ENCODE measurements at places on chromosomes 4 and X. TPM values are rescaled to one million over a fixed set of nuclear protein-coding genes. Genes with fewer than 3 reads are reported as not detected.

- H3K36me3 ChIP-seq: no peaks in the 10 kb centered on the region
- DNase-seq: no peak
- no peak overlapping the region for H3K27ac ChIP-seq
- H3K4me1 ChIP-seq: no peaks in the 10 kb centered on the region
- no peaks in the 10 kb centered on the region for H3K27me3 ChIP-seq
Measured at GRCh38 chr4:125115941-125116340, 198.8 kb upstream of the FAT4 start.

- H3K27ac ChIP-seq: peak overlapping the region; percentile 52
- peak overlapping the region; percentile 23 for H3K4me3 ChIP-seq
- peaks cover 57% of the 10 kb centered on the region for H3K4me1 ChIP-seq
- DNase-seq: peak; percentile 9
- peaks cover 2% of the 10 kb centered on the region for H3K36me3 ChIP-seq
- H3K27me3 ChIP-seq: no peaks in the 10 kb centered on the region
Measured at GRCh38 chr4:76055016-76055415, 19.1 kb upstream of the CXCL11 start.

Gene FGB
- total RNA-seq: not detected

DNA sequence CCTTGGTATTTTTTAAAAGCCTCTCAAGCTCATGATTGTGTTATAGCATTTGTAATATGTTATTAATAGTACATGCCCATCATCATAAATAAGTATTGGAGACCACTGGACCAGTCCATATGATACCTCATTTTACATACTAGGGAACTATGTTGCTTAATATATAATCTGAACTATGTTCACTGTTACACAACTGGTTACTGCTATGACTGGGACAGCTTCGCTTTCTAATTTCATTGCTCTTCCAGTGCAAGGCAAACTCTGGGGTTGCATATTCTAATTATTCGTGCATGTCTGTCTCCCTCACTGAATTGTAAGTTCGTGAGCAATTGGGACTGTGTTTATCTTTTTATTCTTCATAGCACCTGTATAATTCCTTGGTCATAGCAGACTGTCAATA lies 330.5 kb downstream of the RAPGEF2 start:
- no peaks in the 10 kb centered on the region for H3K36me3 ChIP-seq
- no peak overlapping the region for H3K4me3 ChIP-seq
- no peak for DNase-seq
- H3K27ac ChIP-seq: no peak overlapping the region
- H3K27me3 ChIP-seq: peaks cover 6% of the 10 kb centered on the region
- peaks cover 10% of the 10 kb centered on the region for H3K4me1 ChIP-seq

Gene KLHL5
- 46.3 TPM for total RNA-seq

DNA sequence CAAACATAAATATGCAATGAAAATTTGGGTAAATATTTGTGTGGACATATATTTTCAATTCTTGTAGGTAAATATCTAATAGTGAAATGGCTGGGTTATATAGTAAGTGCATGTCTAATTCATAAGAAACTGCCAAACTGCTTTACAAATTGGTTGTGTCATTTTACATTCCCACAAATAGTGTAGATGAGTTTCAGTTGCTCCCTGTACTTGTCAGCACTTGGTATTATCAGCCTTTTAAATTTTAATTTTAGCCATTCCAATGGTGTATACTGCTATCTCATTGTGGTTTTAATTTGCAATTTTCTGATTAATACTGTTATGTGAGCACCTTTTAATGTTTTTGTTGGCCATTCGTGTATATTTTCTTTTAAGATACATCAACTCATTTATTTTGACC lies 23.1 kb upstream of the GABRE start:
- no peaks in the 10 kb centered on the region for H3K36me3 ChIP-seq
- H3K27ac ChIP-seq: no peak overlapping the region
- H3K4me3 ChIP-seq: no peak overlapping the region

GRCh38 chrX:151396042-151396824 lies 773 bp upstream of the VMA21 start:
- H3K36me3 ChIP-seq: peaks cover 15% of the 10 kb centered on the region
- no peak for DNase-seq
- peaks cover 4% of the 10 kb centered on the region for H3K27me3 ChIP-seq
- peak overlapping the region; percentile 94 for H3K27ac ChIP-seq
- H3K4me3 ChIP-seq: peak overlapping the region; percentile 78
- H3K4me1 ChIP-seq: peaks cover 50% of the 10 kb centered on the region

GRCh38 chrX:16868920-16869319 lies 1.2 kb downstream of the RBBP7 start:
- peaks cover 9% of the 10 kb centered on the region for H3K36me3 ChIP-seq
- peak overlapping the region; percentile 96 for H3K27ac ChIP-seq
- peaks cover 3% of the 10 kb centered on the region for H3K27me3 ChIP-seq
- peak overlapping the region; percentile 97 for H3K4me3 ChIP-seq

Gene DCLK2
- total RNA-seq: not detected

Measured in activated T-helper 1 cell treated with anti-CD3 and anti-CD28 coated beads, Interleukin-12 subunit alpha, Interleukin-12 subunit beta, Interleukin-2, Interleukin-4 antibody, amounts not matched to agents 30 ng/mL and 10 ng/mL and 1 ng/mL, durations not matched to agents 14 hours and 24 hours and 36 hours (primary cell).